ENCODE measurements at places on chromosomes 1 and 21.

DNA sequence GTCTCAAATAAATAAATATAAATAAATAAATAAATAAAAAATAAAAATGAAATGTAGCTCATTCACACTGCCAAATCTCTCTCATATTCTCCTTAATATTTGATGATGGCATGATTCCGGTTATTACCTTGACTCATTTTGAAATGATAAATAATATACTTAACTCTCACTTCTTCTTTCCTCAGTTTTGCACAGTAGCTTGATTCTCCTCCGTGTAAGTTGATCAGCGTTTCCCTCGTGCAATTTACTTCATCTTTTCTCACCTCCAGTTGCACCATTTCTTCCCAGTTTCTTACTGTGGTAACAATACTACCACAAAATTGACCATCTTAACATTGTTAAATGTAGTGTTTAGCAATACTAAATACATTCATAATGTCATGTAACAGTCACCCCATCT is 111.6 kb downstream of the RIPK4 start:
- DNase-seq: no peak

DNA sequence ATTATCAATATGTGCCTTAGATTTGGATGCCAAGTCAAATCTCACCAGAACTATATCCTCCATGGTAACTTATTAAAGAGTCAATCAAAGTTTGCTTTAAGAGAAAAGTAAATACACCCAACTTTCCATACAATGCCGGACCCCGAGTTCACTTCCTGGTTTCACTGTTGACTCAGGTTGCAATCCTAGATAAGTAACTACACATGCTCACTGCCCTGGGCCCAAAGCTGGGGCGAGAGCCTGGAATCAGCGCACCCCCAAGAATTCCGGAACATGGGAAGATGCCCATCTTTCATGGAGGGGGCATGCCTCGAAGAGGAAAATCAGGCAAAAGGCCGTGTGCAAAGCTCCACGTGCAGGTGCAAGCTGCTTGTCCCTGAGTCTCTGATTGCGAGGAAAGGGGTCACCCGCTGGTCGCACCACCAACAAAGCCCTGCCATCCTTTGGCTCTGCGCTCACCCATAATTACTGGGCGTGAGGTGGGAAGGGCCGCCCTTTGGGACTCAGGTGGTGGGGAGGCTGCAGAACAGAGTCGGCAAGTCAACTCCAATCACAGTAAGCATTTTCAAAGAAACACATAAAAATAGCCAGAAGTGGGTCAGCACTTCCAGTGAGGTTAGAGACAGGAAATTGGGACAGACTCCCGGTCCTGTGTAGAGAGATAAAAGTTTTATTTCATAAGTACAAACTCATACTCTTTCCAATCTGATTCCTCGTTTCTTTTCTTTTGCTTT is 167.7 kb downstream of the TOMM20 start:
- no peak for DNase-seq

DNA sequence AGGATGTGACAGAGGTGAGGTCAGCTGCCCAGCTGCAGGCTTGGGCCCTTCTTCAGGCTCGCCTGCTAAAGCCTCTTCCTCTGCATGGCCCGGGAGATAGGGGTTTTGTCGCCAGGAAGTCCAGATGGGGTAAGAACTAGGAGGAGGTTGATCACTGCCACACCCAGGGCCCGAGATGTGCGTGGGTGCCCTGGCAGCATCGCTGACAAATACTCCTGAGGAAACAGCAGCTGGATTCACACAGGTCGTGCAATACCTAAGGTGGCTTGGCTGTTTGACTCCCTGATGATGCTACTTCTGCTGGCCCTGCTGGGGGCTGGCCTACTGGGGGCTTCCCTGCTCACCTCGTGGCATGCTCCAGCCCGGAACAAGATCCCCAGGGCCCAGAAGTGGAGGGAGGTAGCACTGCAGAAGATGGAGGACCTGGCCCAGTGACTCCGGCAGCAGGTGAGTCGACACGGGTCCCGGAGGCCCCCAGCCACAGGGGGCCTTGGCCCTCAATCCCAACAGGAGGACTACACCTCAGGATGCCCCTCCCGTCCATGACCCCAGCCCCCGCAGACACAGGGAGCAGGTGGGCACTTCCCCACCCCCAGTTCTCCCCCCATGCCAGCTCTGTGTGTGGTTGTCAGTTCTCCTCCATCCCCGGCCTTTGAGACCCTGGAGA is 29.6 kb downstream of the FAAH start:
- DNase-seq: no peak

DNA sequence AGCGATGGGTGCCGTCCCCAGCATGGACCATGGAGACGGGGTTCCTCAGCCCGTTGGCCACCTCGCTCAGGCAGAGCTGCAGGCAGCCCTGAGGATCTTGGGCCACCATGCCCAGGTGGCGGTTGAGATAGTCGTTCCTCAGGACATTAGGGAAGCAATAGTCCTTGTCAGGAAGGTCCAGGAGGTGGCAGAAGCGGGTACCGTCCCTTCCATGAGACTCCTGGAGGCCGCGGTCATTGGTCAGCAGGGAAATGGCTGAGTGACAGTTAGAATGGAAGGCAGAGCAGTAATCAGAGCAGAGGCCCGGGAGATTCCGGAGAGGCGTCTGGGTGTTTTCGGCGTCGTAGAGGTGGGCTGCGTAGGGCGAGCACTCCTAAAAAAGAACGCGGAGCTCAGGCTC is 4.1 kb downstream of the HHIPL2 start:
- no peak for DNase-seq

DNA sequence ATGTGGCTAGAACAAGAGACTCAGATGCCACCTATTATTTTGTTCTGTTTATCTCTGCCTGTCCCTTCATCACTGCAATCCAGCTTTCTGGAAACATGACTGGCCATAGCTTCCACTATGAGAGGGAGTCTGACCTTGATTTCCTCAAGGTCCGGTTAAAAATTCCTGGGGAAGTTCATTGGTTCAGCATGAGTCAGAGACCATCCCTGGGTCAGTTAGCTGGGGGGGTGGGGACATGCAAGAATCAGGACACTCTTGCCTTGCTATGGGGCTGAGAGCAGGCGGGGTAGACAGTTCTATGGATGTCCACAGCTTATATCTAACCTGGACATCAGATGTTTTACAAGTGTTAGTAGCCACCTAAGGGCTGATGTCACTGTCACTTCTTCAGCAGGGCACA is 81.1 kb downstream of the TENT5C start:
- peak; percentile 48 for DNase-seq

- DNase-seq: no peak
Observed at GRCh38 chr1:200960236-200960947, 63.1 kb downstream of the KIF21B start.

All from fibroblast of lung (primary cell).